ENCODE measurements at places on chromosomes 5 and 9. TPM values are rescaled to one million over a fixed set of nuclear protein-coding genes. Genes with fewer than 3 reads are reported as not detected.

The SPATA31A7 gene
- not detected for total RNA-seq

The ORM2 gene
- total RNA-seq: not detected

The FYB1 gene
- total RNA-seq: not detected

The SLC1A1 gene
- total RNA-seq: not detected

The GABBR2 gene
- total RNA-seq: not detected

The CNTFR gene
- not detected for total RNA-seq

The HRCT1 gene
- not detected for total RNA-seq

The BASP1 gene
- total RNA-seq: 23.4 TPM

The SPATA6L gene
- total RNA-seq: 2.3 TPM

The HSPA5 gene
- 115 TPM for total RNA-seq
